ENCODE measurements at places on chromosomes 16 and 17.

DNA sequence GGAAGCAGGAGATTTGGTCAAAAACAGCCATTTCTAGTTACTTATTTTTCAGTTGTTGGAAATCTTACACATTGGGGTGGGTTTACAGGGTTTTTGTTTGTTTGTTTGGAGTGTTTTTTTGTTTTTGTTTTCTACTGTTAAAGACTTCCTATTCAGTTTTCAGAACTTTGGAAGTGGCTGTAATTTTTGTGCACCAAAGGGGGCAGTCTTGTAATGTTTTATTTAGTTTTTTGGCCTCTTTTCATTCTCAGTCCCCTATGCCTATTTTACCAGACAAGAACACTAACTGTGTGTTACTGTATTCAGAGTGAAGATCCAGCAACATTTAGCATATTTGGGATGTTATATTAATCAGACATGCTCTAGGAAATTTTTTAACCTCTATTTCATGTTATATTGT is 20.6 kb downstream of the TPPP3 start:
- no peak for DNase-seq

GRCh38 chr17:31595076-31595475 is 203.6 kb downstream of the RAB11FIP4 start:
- no peak for DNase-seq

DNA sequence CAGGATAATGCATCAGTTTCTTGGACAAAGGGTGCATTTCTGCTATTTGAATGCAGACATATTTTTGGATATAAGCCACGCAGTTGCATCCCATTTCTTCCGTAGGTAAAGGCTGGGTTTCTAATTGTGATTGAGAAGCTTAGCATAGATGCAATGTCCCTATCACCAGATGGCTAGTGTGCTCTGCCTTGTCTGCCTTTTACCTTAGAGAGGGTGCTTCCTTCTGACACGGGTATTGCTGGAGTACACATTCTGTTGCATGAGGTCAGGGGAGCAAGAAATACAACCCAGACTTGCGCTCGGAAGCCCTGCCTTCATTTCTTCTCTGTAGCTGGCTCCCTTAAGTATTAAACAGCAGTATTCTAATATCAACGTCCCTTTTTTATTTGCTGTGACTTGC is 337.4 kb downstream of the WWOX start:
- DNase-seq: no peak

GRCh38 chr17:19760746-19761145 is 12.6 kb upstream of the ALDH3A1 start:
- DNase-seq: no peak

GRCh38 chr17:42579794-42580551 is 2.4 kb upstream of the PSMC3IP start:
- no peak for DNase-seq

GRCh38 chr17:7176841-7177190 is 2.4 kb downstream of the ASGR1 start:
- DNase-seq: no peak

DNA sequence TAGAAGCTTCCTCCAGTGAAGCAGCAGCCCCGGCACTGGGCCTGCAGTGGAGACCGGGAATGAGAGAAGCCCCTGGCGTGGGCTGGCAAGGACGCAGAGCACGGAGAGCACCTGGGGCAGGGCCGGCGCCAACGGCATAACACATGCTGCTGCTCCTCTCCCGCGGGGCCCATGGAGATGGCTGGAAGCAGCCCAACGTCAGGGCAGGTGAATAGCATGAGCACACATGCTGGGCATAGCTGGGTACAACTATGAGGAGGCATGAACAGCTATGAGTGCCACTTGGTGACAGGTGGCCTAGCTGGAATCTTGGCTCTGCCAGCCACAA is 46.4 kb downstream of the IRF8 start:
- no peak for DNase-seq

DNA sequence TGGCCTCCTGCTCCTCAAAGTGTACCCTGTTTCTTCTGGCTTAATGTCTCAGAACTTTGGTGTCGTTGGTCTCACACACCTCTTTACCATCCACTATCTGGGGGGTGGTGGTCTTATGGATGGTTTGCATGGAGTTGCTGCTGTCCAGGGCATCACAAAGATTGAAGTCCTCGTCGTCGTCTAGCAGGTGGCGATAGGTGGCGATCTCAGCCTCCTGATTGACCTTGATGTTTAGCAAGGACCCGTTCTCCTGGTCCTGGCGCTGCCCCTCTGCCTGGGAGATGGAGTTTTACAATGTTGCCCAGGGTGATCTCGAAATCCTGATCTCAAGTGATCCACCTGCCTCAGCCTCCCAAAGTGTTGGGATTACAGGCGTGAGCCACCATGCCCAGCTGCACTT is 31.1 kb upstream of the HELZ start:
- no peak for DNase-seq

GRCh38 chr17:20994779-20995149 is 48.0 kb downstream of the USP22 start:
- no peak for DNase-seq

DNA sequence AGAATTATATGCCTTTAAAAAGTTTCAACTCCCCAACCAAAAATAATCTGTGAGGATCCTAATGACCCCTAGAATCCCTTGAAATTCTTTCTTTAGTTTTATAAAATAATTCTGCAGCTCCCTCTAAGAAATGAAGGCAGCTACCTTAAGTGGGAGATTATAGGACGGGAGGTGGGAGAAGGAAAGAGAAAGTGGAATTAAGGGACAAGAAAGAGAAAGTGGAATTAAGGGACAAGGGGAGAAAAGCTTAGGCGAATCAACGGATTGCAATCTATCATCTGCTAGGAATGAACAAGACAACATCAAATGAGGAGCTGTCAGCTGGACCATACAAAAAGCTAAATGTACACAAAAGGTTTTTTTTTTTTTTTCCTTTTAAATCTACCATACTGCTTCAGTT is 262.0 kb downstream of the ZFHX3 start:
- no peak for DNase-seq

- no peak for DNase-seq
Measured at GRCh38 chr17:39813631-39814030, 50.5 kb downstream of the IKZF3 start.

GRCh38 chr16:4847774-4848587 is 700 bp downstream of the UBN1 start:
- DNase-seq: no peak

DNA sequence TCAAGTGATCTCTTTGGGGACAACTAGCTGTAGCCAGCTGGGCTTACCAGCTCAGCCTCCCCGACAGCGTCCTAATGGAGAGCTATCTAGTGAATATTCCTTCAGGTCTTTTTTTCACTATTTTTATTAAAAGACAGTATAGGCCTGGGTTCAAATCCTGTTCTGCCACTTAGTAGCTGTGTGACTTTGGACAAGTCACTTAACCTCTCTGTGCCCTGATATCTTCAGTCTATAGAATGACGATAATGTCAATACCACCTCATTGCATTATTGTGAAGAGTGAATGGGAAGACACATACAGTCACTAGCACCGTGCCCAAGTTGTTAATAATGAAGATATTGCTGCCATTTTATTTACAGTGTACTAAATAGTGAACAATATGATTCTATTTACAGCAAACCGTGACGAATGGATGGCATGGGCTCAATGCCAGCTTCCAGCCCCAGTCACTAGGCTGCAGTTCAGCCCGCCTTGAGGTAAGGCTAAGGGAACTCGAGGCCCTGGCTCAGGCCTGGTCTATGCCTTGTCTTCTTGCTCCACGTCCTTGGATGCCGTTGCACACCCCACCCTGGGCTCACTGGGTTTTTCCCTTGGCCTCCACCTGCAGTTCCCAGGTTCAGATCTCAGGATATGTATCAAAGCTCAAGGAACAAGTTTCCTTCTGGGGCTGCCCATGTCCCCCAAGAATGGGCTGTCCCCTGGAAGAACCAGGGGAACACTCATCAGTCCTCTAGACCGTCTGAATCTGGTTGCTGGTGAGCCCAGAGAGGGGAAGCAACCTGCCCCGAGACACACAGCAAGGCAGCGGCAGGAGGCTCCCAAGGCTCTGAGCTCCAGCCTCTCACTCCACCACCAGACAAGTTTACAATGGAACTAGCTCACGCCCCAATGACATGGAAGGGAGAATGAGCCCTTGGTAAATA is 95.4 kb upstream of the TNRC6C start:
- no peak for DNase-seq

DNA sequence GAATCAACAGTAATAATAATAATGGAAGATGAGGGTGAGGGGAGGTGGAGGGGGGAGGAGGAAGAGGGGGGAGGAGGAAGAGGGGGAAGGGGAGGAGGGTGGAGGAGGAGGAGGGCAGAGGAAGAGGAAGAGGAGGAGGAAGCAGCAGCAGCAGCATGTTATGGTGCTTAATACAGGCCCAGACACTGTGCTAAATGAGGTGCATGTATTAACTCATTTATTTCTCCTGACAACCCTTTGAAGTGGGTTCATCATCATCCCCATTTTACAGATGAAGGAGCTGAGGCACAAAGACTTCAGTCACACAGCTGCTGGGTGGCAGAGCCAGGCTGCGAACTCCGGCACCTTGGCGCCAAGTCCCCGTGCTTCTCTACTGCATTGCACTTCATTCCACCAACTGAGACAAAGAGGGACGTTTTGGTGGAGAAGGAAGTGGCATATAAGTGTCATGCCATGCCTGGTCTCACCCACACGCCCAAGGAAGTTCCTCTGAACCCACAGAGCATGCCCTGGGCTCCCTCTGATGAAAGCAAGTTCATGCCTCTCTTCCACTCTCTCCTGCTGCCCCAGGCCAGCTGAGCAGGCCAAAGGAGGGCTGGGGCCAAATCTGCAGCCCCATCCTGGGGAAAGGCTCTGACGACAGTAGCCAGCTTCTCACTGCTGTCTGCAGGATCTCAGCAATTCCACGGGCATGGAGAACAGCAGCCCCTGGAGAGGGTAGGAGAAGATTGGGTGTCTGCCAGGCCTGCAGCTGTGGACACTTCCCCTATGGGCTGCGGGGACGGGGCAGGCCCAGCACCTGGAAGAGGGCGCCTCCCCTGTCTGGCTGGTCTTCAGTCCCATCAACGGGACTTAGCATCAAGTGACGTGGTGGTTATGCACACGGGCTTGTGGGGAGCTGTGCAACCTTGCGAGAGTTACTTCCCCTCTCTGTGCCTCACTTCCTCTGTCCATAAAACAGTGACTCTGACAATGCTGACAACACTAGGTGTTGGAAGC is 21.8 kb downstream of the XYLT1 start:
- DNase-seq: no peak

GRCh38 chr16:46620266-46621005 is 743 bp downstream of the SHCBP1 start:
- no peak for DNase-seq

GRCh38 chr17:29238133-29238850 is 8.4 kb upstream of the CRYBA1 start:
- no peak for DNase-seq

GRCh38 chr17:3986270-3986938 is 22.2 kb upstream of the ATP2A3 start:
- peak; percentile 2 for DNase-seq

DNA sequence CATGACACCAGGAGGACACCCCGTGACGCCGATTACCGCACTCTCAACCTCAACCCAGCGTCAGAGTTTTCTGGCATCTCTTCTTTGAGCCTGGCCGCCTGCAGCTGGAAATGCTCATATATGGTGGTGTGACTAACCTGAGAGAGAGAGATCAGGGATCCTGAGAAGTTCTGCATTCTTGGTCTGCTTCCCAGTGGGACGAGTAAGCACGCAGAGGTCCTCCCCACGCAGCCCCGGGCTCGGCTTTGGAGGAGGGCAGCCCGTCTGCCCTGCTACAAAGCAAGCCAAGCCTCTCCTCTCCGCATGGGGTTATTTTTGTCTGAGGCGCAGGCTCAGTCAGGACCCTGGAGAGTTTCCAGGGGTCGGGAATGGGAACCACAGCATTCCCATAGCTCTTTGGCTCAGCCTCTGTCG is 16.5 kb downstream of the CRISPLD2 start:
- DNase-seq: no peak

DNA sequence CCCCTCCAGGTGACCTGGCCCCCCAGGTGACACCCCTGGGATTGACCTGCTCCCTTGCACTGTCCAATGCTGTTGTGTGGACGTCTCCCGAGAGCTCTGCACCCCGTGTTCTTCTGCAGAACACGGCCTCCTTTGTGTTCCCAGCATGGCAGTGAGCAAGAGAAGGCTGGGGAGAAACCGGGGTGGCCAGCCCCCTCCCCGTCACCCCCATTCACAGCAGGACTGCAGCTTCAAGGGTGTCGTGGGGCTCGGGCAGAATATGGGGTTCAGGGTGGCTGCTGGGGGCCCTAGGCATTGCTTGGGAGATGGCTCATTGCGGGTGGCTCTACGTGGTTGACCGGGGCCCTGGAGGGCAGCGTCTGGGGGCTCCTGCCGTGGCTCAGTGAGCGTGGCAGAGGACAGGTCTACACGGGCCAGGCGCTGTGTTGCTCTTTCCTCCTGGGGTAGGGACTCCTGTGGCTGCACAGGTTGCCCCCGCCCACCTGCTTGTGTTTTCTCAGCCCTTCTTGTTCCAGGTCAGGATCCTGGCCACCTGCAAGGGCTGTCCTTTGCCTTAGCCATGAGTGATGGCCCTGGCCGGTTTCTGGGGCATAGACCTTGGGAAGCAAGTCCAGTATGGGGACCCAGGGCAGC is 12.5 kb downstream of the GSE1 start:
- no peak for DNase-seq

- no peak for DNase-seq
Measured at GRCh38 chr16:69916462-69916861, 34.7 kb upstream of the CLEC18A start.

- DNase-seq: peak; percentile 64
Measured at GRCh38 chr17:28985950-28986713, 19.7 kb downstream of the SEZ6 start.

GRCh38 chr16:84109598-84110335 is 7.0 kb downstream of the MBTPS1 start:
- DNase-seq: no peak

GRCh38 chr17:6166492-6167179 is 96.5 kb downstream of the WSCD1 start:
- no peak for DNase-seq

- no peak for DNase-seq
Measured at GRCh38 chr17:34603974-34604373, 24.6 kb downstream of the TMEM132E start.

DNA sequence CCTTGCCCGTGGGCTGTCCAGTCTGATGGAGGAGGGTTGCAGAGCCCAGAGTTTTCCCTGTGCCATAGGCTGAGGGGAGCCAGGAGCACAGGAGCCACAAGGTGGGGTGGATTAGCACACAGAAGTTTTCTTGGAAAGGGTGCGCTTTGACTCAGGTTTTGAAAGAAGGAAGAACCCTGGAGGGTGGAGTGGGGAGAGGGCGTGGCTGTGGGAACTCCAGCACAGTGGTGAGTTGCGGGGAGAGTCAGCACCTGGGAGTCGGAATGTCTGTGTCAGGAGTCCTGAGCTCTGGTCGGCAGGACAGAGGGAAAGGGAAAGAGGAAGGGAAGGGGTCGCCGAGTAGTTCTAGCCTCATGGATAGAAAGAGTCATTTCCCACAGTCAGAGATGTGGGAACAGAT is 8.9 kb upstream of the KRT14 start:
- DNase-seq: no peak

- DNase-seq: no peak
Measured at GRCh38 chr17:19239544-19239943, 2.4 kb downstream of the EPN2 start.

GRCh38 chr16:3511286-3512180 is 10.7 kb downstream of the CLUAP1 start:
- DNase-seq: no peak

- DNase-seq: no peak
Measured at GRCh38 chr16:19084879-19085278, 17.5 kb downstream of the COQ7 start.
